Fibroblast of mammary gland (primary cell): ENCODE measurements at places on chromosomes 5 and 9.

DNA sequence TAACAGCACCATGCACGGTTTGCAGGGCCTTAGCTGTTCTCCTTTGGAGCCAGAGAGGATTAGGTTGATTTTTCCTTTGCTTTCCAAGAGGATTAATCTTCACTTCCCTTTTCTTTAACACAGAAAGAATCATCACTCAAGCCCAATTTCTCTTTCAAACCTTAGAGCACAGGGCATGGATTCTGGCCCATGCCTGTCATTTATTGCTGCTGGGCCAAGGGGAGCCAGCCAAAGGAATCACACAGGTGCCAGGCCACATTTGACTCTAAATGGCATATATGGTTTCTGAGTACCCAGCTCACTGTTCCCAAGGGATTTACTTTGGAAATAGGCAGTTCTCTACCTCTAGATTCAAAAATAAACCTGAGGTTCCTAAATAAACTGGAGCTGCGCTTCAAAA, 58.3 kb downstream of the FBXL7 start:
- DNase-seq, result no peak

DNA sequence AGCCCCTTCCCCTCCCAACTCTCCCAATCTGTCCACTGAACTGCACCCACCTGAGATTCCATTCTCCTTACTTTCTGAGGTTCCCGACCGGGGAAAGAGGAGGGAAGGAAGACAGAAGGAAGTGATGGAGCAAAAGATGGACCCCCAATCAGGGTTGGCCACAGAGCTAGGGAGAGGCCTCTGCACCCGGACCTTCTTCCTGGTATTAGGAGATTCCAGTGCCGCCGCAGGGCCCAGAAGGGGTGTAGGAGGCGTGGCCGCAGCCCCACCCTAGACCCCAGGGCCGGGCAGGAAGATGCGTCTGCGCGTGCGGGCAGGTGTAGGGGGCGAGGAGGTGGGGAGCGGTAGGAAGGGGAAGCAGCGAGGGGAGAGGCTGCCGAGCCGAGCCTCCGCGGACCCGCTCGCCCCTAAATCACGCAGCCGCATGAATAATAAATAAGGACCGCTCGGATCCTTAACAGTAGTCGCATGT, 104.2 kb upstream of the MVB12B start:
- DNase-seq, result no peak

DNA sequence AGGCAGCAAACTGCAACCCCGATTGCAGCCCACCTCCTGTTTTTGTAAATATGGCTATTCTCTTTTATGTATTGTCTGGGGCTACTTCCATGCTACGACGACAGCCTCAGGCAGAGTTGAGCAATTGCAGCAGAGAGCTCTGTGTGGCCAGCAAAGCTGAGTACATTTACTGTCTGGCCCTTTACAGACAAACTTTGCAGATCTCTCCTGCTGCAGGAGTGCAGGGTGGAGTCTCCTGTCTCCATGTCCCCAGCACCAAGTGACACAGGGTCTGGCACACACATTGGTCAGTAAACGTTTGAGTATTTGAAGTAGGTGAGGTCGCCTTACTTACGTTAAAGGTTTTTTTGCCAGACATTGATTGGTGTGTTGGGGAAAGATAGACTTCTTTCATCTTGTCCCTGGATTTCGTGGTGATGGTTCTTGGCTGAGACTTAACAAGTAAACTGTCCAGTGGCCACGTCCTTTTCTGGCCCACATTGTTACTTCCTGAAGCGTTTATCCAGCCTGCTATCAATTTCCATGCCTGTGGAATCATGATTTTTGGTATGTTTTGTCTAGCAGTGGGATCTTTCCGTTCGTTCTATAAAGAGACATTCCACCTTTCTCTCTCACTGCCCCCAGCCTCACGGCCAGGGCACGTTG, 27.2 kb downstream of the PRRC2B start:
- peak; percentile 57 for DNase-seq

DNA sequence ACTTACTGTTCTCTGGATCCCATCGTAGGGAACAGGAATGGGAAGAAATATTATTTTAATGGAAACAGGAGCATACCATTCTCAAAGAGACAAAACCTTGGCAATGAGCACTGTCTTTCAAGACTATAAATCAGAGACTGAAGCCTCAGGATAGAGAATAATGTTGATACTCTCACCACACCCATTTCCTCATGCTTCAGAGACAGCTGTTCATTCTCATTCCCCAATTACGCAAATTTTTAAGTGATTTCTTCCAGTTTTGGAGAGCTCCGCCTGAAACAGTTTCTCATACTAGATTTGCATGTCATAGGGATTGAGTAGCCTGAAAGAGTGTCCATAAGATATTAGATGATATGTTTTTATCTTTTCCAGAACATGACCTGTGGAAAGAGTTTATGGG, 290.5 kb upstream of the RASA1 start:
- DNase-seq, result peak; percentile 56

GRCh38 chr5:76303921-76304320, 99.2 kb upstream of the IQGAP2 start:
- no peak for DNase-seq

- DNase-seq, result peak; percentile 43
Observed at GRCh38 chr5:82332064-82332855, 54.1 kb upstream of the RPS23 start.

DNA sequence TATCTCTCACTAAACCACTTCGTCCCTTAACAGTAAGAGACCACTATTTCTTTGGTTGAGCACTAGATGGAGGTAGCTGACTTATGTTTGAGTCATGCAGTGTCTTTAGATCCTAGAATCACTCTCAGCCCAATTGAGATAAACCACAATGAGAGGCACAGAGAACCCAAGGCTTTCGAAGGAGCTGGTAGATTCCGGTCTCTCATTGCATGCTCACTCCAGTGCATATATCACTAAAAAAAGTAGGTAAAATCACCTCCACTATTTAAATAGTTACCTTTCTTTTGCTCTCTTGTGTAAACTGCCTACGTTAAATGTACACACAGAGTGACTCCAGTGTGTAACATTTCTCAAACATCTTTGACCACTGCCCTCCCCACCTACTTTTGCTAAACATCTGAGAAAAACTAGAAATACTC, 27.6 kb downstream of the ACTL7A start:
- DNase-seq, result peak; percentile 46

GRCh38 chr5:154273963-154274827, 83.7 kb downstream of the GALNT10 start:
- DNase-seq, result no peak

- DNase-seq, result peak; percentile 2
Observed at GRCh38 chr5:75886706-75887105, 169.5 kb upstream of the POC5 start.

- no peak for DNase-seq
Observed at GRCh38 chr9:97668485-97668884, 28.7 kb downstream of the XPA start.

- no peak for DNase-seq
Observed at GRCh38 chr5:61617039-61617438, 285.0 kb downstream of the ZSWIM6 start.

DNA sequence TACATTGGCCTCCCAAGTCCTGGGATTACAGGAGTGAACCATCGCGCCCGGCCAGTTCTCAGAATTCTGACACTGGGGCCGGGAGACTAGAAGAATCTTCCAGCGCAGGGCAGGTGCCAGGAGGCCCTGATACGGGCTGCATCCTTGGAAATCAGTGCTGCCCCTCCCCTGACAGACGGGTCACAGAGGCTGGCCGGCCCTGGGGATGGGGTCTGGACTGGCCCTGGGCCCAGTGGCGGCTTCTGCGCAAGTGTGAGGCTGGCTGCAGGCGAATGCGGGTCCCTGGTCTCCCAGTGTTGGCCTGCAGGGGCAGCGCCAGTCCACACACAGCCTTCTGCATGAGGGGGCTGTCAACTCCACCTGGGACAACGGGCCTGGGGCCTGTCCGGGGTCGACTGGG, 831 bp upstream of the TBC1D9B start:
- no peak for DNase-seq

DNA sequence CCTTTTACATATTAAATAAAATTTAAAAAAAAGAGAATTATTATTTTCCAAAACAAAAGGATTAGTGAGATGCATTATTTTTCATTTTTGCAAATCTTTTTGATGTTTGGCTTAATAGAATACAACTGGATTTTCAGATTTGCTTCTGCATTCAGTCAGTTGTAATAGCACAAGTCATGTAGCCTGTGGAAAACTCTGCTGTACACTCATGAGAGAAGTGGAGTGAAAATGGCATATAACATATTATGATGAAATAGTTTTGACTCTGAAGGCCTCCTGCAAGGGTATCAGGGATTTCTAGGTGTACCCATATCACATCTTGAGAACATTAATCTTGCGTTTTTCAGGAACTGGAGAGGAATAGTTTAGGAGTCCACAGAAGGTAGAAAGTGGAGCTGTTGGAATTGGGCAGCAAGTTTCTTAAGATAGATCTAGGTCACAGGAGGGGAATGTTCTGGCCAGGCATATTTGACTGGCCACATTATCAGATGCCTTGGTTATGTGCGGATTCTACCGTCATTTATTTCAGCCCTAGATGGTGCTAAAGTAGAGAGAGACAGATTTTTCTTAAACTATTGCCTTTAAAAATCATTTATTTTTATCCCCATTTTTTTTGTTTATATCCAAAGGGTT, 16.4 kb downstream of the LNPEP start:
- no peak for DNase-seq

GRCh38 chr5:33228149-33228548, 212.6 kb upstream of the TARS1 start:
- DNase-seq, result no peak

- DNase-seq, result no peak
Observed at GRCh38 chr5:73968246-73968645, 342.2 kb downstream of the ARHGEF28 start.

DNA sequence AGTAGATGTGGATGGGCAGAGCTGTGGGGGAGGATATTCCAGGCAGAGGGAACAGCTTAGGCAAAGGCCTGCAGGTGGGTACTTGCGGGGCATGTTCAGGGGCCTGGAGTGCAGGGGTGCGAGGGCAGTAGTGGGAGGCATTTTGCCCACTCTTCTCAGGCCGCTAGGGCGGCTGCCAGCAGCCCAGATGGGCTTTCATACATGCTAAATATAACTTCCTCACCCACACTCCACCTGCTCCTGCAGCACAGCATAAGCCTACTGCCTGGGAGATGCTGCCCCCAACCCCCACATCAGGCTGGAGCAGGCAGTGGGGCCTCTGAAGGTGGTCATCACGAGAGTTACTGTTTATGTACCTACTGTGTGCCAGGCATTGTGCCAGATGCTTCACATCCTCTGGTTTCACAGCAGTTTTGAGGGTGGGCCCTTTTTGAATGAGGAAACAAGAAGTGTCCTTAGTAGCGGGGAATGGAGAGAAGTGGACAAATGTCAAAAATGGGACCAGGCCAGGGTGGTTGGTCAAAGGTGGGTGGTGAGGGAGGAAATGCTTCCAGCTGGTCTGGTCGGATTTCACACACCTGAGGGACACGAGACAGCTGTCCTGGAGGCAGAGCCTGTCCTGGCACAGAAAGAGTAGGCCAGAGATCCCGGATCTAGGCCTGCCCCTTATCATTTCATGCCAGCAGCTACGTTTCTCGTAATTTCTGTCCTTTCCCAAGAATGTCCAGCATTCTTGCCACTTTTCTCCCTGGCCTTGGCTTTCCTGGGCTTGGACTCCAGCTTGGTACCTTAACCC, 12.1 kb downstream of the RGS14 start:
- no peak for DNase-seq

GRCh38 chr5:34608859-34609648, 47.1 kb upstream of the RAI14 start:
- peak; percentile 94 for DNase-seq

GRCh38 chr9:23842565-23843129, 16.6 kb upstream of the ELAVL2 start:
- no peak for DNase-seq

GRCh38 chr9:109072821-109073435, 46.8 kb downstream of the TMEM245 start:
- no peak for DNase-seq

DNA sequence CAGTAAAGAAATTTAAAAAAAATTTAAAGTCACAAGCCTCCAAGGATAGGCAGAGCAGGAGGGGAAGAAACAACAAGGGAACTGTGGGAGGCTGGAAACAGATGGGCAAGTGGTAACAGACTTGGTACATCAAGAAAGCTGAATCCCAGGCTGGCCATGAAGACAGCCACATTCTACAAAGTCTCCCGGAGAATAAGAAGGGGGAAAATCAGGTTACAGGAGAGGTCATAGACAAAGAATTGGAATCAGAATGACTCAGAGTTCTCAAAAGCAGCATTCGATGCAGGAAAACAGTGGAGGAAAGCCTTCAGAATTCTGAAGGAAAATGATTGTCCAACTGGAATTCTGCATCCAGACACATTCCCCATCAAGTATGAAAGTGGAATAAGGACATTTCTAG, 129.7 kb downstream of the ADAMTS2 start:
- peak; percentile 18 for DNase-seq

DNA sequence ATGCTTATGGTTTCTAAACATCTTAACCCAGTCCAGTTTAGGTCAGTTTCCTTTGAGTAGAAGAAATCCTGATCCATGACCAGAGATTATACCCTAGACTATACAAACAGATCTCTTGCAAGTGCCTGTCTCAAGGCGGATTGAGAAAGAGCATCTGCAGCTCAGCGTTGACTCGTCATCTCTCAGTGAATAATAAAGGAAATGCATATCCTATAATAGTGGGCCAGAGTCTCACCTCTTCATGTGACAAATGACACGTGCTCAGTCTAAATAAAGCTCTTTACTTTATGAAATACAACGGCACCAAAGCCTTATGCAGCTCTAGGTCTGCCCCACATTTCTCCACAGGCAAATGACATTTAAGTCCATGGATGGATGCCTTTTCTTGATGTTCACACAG, 179.4 kb upstream of the NR3C1 start:
- DNase-seq, result peak; percentile 84
